ENCODE measurements at places on chromosomes 4 and X.

DNA sequence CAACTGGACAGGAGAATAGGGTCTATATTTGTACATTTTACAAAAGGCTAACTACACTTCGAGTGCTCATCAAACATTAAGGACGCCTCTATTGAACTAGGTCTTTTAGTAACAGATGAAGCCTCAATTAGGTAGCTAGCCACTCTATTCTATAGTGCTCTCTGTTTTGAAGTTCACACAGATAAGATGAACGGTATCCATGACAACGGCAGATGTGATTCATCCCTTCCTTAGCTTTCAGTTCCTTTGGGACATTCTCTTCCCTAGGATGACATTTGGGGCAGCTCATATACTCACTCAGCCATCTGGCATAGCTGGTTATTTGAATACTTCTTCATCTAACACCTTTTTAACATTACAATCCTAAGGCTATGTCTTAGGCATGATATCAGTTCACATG, 62.4 kb upstream of the WDFY3 start:
- DNase-seq = no peak

DNA sequence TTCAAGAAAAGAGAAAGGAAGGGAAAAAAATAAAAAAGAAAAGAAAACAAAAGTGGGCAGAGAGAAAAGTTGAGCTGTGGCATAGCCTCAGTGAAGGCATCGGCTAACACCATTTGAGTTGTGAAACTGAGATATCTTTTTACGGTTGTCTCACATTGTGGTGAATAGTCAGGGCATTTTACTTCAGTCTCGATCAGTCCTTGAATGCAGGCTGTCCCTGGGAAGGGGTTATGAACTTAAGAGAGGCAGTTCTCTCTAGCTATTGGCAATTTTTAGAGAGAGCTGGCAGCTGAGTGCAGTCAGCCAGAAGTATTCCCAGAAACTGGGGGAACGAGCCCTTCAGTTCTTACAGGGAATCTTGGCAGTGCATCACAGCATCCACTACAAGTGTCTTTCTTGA, 93.5 kb upstream of the SLC6A14 start:
- no peak for DNase-seq

GRCh38 chr4:61182915-61183314, 17.2 kb upstream of the ADGRL3 start:
- no peak for DNase-seq

- no peak for DNase-seq
Observed at GRCh38 chr4:10281996-10282395, 165.4 kb upstream of the WDR1 start.

- no peak for DNase-seq
Observed at GRCh38 chr4:38069271-38069760, 109.1 kb downstream of the PTTG2 start.

DNA sequence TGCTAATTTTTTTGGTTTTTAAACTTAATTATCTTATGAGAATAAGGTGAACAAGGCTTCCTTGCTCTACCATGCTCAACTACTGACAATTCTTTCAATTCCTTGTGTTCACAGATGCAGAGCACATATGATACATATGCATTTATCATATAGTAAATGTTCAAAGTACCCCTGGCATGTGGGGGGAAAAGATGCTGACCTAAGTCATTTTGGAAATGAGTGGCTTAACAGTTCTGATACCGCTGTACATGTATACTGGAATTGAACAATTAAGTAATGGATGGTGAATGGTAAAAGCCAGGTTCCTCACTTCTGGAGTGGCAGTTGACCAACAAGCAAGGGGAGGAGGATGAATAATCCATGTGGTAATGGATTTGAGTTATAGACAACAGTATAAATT, 149.6 kb downstream of the NAF1 start:
- DNase-seq = no peak

DNA sequence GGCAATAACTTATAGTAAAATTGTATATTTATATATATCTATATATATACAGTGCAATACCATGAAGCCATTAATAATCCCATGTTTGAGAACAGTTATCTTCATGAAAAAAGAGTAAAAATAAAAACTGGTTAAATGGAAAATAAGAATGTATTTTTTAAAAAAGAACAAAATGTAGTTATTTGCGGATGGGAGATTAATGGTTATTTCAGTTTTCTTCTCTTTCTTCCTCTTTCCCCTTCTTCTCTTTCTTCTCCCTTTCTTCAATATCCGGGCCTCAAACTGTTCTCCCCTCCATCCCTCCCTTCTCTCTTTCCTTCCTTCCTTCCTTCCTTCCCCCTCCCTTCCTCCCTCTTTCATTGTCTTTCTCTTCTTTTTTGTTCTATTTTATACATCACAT, 1301.7 kb upstream of the IGFBP7 start:
- no peak for DNase-seq

All from Right ventricle myocardium superior (tissue), 1 donor.